Fibroblast of skin of scalp (primary cell): ENCODE measurements at places on chromosomes 12 and 14.

DNA sequence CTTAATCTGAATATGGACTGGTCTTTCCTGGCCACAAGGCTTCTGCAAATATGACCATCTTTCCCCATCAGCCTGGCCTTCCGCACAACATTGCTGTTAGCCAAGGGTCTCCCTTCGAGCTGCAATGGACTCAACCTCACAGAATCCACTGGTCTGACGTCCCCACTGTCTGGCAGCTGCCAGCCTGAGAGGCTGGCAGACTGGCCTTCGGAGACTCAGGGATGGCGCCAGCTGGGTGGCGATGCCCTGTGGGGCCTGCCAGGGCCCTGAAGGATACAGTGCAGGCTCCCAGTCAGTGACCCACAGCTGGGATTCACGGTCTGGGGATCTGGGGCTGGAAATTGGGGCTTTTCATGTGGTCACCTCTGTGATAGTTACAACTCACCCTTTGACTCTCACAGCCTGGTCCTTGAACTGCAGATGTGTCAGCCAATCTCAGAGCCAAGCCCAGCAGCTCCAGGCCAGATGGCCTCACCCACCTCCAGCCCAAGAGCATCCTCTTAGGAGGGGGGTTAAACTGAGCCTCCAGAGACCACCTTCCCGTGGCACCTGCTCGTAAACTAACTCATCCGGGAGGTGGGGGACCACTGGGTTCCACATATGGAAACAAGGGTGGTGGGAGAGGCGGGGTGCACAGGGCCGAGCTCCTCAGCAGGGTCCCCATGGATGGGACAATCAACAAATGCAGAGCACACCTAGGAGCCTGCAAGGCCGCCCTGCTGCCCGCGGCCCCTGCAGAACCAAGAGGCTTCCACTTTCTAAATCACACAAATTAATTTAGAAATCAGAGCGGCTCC is 21.1 kb upstream of the C14orf180 start:
- no peak for DNase-seq

GRCh38 chr12:127024791-127025190 is 1242.2 kb upstream of the TMEM132C start:
- no peak for DNase-seq

DNA sequence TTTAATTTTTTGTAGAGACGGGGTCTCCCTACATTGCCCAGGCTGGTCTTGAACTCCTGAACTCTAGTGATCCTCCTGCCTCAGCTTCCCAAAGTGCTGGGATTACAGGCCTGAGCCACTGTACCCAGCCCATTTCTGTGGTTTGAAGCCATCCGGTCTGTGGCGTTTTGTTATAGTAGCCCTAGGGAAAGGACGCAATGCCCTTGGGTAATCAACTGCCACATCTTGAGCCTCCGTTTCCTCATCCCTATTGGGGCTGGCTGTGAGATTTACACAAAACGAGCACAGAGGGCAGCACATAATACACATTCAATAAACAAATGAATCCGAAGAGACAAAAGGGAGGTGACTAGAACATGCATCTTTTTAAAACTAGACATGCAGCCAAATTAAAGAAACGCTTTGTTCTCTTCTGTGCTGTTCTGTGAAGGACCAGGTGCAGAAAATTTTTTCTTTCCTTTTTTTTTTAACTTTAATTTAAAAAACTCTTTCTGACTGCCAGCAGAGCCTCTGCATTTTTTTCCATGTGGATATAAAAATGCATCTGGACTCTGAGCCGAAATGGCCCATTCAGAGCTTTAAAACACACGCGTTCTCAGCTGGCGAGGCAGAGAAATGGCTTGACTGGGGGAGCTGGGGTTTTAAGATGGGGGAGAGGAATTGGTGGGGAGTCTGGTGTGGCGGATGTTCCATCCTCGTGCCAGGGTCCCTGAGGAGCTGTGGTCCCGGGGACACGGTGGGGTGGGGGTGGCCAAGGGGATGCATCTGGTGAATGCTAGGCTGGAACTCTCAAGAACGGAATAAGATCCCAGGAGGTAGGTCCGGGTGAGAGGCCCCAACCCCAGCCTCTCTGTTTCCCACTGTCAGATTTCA is 119.0 kb downstream of the RBM19 start:
- DNase-seq: no peak

- DNase-seq: no peak
These were observed 221.7 kb downstream of the ZFP36L1 start for GRCh38 chr14:68571114-68571591.

DNA sequence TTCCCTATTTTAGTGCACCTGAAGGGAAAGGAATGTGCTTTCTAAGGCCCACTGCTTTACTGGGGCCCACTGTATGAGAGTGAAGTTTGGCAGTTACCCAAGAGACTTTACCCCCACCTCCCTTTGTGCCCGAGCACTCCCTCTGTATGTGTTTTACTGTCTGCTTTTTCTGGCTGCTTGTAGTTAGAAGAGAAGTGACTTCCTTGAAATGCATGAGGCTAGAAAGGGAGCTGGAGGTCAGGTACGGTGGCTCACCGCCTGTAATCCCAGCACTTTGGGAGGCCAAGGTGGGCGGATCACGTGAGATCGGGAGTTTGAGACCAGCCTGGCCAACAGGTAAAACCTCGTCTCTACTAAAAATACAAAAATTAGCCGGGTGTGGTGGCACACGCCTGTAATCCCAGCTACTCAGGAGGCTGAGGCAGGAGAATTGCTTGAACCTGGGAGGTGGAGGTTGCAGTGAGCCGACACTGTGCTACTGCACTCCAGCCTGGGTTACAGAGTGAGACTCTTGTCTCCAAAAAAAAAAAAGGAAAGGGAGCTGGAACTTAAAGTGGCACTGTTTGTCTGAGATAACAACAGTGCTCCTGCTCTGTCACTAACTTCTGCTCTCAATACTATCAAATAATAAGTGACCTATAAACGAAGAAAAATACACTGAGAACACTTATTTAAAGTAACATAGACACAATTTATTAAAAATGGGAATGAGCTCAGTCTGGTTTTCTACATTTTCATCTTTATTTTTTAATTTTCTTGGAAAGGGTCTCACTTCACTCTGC is 5.8 kb downstream of the TRIP11 start:
- no peak for DNase-seq

DNA sequence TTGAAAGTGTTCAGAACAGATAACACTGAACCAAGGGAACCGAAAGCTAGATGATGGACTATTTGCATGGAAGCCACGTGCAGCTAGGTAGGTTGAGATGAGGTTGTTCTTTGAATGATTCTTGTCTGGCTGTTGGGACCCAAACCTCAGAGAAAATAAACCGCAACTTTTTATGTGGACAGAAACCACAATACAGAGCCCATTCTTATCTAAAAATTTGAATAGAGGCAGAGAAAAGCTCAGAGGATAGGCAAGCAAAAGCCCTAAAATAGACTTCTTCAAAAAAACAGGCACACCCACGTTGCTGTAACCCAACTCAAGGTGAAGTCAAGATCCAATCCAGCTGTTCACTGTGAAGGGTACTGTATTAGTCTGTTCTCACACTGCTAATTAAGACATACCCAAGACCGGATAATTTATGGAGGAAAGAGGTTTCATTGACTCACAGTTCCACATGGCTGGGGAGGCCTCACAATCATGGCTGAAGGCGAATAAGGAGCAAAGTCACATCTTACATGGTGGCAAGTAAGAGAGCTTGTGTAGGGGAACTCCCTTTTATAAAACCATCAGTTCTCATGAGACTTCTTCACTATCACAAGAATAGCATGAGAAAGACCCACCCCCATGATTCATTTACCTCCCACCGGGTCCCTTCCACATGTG is 353.8 kb downstream of the AACS start:
- no peak for DNase-seq

- DNase-seq: no peak
These were observed 1.4 kb upstream of the ARHGDIB start for GRCh38 chr12:14962797-14963196.

DNA sequence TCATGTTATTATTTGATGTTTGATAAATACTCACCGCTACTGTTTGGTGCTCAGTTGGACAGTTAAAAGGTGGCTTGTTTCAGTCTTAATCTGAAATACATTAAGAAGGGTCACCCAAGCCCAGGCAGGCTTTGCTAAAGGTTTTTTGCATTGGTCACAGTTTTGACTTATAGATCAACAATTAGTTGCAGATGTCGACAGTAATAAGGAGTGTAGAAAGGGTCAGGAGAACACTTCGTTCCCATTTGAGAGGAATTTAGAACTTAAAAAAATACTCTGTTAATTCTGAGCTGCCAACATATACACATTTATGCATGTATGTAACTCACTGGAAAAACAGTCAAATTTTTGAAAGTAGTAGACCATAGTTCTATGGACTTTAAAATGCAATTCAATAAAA is 130.3 kb downstream of the TMEM30B start:
- DNase-seq: peak; percentile 84
